Right renal pelvis (tissue), 4 donors: ENCODE measurements at places on chromosomes 1 and 21. TPM values are rescaled to one million over a fixed set of nuclear protein-coding genes. Genes with fewer than 3 reads are reported as not detected.

DNA sequence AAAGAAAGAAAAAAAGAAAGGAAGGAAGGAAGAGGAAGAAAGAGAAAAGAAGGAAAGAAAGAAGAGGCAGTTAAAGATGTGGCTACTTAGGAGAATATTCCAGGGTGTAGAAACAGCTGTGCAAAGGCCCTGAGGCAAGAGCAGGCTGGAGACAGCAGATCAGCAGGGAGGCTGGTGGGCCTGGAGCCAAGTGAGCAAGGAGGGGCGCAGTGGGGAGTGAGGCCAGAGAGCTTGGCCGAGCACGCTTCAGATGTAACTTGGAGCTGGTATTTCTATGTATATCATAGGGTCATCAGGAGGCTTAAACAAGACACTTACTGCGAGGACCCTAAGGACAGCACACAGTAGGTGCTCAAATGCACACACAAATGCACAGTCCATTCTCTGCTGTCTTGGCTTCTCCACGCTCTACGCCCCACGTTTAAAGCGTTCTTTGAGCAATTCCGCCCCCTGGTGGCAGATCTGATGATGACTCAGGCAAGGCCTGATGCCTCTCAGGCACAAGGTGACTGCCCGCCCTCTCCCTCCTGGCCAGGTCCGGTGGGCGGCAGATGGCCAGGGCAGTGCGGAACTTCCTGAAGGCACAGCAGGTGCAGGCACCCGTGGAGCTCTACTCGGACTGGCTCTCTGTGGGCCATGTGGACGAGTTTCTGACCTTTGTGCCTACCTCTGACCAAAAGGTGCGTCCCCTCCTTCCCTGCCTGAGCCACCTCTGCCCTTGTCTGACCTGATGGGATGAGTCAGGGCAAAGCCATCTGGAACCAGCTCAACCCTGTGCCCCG, 11.9 kb upstream of the PADI3 start:
- DNase-seq: peak; percentile 82

IGSF9 gene
- polyA plus RNA-seq: 13.4 TPM

XKR8 gene
- 8.9 TPM for polyA plus RNA-seq

- DNase-seq: no peak
Measured at GRCh38 chr1:33173091-33173490, 8.8 kb downstream of the TRIM62 start.

FCRL5 gene
- polyA plus RNA-seq: 0.05 TPM

GRCh38 chr21:32962268-32962667, 63.5 kb upstream of the OLIG2 start:
- DNase-seq: no peak

CASQ1 gene
- polyA plus RNA-seq: 0.21 TPM

DNA sequence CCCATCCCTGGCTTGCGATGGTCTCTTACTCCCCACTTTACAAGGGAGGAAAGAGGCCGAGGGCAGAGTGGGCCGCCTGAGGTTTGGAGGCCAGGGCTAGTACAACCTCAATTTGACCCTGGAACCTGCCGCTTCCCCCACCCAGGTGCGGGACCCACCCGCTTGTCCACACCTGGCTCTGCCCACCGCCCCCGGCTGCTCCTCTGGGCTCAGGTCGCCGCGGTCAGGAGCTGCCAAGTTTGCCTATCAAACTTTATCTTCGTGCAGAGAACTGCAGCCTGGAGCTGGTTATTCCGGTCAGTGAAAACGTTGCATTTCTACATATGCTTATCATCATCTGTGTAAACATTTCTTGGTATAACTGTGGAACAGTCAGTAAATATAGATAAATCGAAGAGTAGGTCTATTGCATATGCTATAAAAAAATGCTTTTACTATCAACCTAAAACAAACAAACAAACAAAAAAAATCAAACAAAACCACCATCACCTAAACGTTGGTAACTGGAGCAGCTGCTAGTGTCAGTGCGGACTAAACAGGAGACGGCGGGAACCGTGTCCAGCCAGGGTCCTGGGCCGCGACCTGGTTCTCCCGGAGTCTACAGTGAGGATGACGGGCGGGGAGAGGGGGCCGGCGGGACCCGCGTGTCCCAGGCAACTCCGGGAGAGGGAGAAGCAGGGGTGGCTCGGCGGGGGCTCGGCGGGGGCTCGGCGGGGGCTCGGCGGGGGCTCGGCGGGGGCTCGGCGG, 906 bp upstream of the ADARB1 start:
- no peak for DNase-seq

GRCh38 chr1:98458511-98459485, 202.7 kb upstream of the SNX7 start:
- DNase-seq: no peak

- DNase-seq: no peak
Measured at GRCh38 chr1:117341123-117341522, 26.1 kb upstream of the MAN1A2 start.

SHISAL2A gene
- polyA plus RNA-seq: 1.2 TPM

NEXN gene
- polyA plus RNA-seq: 13.0 TPM

SETSIP gene
- polyA plus RNA-seq: 0.50 TPM

DNA sequence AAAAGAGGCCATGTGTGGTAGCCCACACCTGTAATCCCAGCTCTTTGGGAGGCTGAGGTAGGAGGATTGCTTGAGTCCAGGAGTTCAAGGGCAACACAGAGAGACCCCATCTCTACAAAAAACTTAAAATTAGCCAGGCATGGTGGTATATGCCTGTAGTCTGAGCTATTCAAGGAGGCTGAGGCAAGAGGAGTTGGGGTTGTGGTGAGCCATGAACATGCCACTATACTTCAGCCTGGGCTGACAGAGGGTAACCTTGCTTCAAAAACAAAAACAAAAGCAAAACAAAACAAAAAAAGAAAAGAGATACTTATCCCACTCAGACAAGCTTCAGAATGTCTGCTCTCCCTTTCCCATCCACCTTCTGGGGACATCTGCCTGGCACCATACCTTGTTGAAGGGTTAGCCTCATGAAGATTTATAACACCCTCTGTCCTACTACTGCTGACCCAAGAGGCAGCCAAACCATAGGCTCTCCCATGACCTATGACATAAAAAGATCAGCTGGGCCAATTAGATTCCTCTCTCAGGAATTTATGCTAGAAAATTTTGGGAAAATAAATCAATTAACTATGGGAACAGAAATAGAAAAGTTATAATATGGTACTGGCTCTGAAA, 13.2 kb downstream of the TMCO1 start:
- DNase-seq: no peak

GRCh38 chr1:2448098-2448445, 28.0 kb upstream of the PLCH2 start:
- no peak for DNase-seq

SLC25A34 gene
- polyA plus RNA-seq: 3.1 TPM

- DNase-seq: no peak
Measured at GRCh38 chr21:27513825-27514224, 546.9 kb upstream of the ADAMTS5 start.

EXTL2 gene
- polyA plus RNA-seq: 67.5 TPM

RIT1 gene
- polyA plus RNA-seq: 52.7 TPM

PAQR6 gene
- polyA plus RNA-seq: 2.5 TPM

GRCh38 chr1:93587354-93587753, 94.3 kb downstream of the BCAR3 start:
- DNase-seq: no peak

RNU1-3 gene
- not detected for polyA plus RNA-seq

- no peak for DNase-seq
Measured at GRCh38 chr1:7477593-7477992, 293.5 kb upstream of the VAMP3 start.

PYHIN1 gene
- polyA plus RNA-seq: 0.35 TPM

DNA sequence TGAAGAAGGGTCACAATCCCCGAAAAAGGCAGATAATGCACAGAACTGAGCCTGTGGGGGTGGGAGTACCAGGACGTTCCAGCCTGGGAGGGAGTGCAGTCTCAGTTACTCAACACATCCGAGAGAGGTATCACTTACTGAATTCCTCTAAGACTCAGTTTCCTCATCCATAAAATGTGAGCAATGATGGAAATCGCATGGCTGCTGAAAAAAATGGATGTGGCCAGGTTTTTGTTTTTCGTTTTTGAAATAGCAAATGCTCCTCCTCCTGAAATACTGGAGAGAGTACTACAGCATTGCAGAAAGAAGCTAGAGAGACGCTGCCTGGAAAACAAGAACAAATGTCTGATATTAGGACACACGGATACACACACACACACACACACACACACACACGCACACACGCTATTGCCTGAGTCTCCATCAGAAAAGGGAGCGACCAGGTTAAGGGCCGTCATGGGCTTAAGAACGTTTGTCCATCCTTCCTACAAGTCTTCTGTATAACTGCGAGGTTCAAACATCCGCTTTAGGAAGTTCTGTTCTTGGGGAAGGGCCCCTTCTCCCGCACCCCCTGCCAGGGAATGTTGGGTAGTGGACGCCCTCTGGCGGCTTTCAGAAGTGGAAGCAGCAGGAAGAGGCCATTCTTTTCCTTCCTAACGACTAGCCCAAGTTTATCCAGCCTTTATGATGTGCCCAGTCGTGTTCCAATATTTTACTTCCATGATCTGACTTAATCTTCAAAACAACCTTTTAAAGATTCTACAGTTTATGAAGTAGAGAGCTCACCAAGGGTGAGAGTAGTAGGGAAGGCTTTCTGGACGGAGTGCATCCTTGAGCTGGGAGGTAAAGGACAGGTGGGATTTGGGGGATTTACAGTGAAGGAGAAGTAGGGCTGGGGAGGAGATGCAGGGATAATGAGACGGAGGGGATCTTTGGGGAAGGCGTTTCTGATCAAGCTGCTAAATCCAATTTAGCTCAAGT, 699 bp upstream of the NES start:
- DNase-seq: no peak

GRCh38 chr1:228271701-228272251, 63.9 kb downstream of the OBSCN start:
- no peak for DNase-seq

DNA sequence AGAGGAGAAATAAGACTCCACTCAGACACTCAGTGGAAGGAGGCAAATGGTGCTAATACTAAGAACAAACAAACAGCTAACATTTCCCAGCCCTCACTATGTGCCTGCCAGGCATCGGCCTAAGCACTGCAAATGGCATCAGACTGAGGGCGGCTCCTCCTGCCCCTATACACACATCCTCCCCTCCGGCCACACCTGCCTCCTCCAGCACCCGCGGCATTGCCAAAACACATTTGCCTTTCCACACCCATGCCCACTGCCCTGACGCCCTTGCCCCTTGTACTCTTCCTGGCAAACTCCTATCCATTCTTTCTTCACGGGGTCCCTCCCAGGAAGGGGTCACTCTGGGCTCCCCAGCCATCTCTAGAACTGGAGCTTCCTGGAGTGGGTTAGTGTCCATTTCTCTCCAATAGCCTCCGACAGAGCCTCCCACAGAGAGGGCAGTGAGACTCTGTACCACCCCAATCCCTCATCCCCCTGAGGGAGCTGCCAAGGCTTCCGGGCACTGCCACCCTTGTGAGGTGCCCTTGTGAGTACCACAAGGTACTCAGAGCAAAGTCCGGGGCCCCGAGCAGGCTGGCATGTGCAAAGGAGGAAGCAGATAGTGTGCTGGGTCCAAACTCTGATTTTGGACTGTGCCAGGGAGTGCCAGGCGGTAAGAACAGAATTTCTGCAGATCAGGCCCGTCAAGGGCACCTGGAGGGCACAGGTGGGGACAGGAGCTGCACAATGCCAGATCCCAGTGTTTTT, 959 bp downstream of the AKR7A3 start:
- DNase-seq: no peak

DNA sequence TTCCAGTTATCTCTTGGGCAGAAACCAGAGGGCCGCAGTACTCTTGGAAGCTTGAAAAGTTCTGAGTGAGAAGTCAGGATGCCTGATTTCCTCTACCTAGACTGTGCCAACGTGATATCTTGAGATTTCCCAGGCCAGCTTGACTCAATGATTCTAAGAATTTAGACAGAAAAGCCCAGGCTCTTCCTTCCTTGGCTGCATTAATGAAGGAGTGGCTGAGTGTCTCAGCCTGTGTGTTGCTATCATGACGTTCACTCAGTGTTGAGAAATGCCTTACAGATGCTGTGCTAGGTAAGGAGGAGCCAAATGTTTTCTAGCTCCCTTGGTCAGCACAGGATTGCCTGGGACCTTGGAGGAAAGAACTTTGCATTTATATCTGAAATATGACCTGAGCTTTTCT, 454.1 kb upstream of the USP24 start:
- no peak for DNase-seq

FALEC gene
- polyA plus RNA-seq: 0.42 TPM

TMEM52 gene
- 1.1 TPM for polyA plus RNA-seq

- DNase-seq: no peak
Measured at GRCh38 chr21:37435711-37436110, 69.1 kb downstream of the DYRK1A start.

LHX8 gene
- polyA plus RNA-seq: not detected

SAMD11 gene
- polyA plus RNA-seq: 66.0 TPM

- DNase-seq: no peak
Measured at GRCh38 chr1:71792264-71792663, 490.1 kb downstream of the NEGR1 start.

GRCh38 chr1:48019714-48020315, 22.6 kb upstream of the TRABD2B start:
- no peak for DNase-seq

- no peak for DNase-seq
Measured at GRCh38 chr1:113676524-113676923, 82.8 kb downstream of the PHTF1 start.

EFHD2 gene
- polyA plus RNA-seq: 13.2 TPM

ZNF683 gene
- polyA plus RNA-seq: 0.06 TPM

GRCh38 chr1:109479311-109479710, 4.4 kb upstream of the ATXN7L2 start:
- DNase-seq: no peak

DNA sequence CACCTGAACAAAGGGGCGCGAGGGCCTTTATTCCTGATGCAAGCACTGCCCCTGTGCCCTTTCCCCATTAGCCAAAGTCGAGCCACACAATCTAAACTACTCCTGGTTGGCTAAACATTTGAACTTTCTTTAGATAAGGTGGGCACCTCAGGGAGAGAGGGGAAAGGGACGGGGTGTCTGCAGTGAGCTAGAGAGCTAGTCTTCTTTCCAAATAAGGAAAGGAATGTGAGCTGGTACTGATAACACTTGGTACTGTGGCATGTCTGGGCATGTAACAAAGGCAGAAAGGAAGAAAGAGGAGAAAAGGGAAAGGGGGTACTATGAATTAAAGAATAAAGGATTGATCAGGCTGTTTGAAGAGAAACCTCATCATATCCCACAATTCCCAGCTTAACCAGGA, 62.8 kb downstream of the OVGP1 start:
- no peak for DNase-seq
